PC-9 (cell line): ENCODE measurements at places on chromosomes 12 and 14. TPM values are rescaled to one million over a fixed set of nuclear protein-coding genes. Genes with fewer than 3 reads are reported as not detected.
A peak's percentile ranks its signal among the peaks of the same experiment; 100 is the strongest.

DNA sequence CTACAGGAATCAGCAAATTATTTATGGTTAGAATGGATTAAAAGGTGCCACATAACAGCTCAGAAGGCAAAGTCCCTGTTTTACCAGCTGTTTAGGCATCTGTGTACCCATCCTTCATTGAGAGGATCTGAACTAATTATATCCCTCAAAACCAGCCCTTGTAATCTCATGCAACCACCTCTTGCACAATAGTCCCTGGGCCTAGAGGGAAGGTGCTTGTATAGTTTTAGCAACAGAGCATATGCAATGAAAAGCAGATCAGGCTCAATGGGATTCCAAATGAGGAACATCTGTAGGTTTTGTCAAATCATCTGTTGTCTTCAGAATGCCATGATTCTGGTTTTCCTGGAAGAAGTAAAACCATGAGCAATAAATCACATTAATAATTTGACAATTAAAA, 26.0 kb upstream of the GLIPR1L2 start:
- no peak for DNase-seq

DNA sequence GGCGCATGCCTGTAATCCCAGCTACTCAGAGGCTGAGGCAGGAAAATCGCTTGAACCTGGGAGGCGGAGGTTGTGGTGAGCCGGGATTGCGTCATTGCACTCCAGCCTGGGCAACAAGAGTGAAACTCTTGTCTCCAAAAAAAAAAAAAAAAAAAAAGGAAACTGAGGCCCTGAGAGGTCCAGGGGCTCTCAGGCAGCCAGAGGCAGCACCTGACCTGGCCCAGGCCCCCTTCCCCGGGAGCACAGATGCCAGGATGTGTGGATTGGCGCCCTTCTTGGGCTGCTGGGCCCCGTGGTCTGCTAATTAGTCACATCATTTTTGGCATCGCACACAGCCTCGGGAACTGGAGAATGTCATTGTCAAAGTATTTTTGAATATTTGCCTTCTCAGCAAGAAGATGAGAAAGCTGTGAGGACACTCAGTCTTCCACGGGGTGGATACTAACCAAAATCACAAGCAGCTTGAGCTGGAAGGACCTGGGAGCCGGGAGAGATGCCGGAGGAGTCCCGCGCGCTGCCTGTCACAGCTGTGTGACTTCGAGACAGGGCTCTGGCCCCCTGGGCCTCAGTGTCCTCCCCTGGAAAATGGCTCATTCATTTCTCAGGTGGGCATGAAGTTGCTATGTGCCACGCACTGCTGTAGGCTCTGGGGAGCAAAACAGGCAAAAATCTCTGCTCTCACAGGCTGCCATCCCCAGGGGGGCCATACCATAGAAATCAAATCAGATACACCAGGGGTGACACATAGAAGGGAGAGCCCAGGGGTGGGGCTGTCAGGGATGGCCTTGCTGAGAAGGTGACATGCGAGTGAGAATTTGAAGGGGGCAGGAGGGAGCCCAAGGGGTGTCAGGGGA, 12.5 kb upstream of the RCOR1 start:
- DNase-seq, result peak; percentile 70

GRCh38 chr12:124168016-124168786, 126.7 kb upstream of the RFLNA start:
- DNase-seq, result no peak

DNA sequence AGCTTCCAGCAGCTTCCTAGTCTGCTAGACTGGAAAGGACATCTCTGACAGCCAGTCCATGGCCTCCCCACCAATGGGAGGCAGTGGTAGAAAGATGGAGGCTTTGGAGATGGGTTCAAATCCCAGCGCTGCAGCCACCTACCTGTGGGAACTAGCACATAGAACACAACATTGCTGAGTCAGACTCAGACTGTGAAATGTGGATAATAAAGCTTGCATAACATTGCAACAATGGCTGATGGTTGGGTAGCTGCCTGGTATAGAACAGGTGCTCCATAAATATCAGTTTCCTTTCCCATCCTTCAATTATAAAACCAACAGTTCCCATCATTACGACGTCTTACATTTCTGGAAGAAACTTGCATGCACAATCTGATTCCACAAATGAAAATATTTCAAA, 94.6 kb downstream of the SLC8A3 start:
- no peak for DNase-seq

- DNase-seq, result no peak
Measured at GRCh38 chr12:1799882-1800400, 20.4 kb upstream of the LRTM2 start.

DNA sequence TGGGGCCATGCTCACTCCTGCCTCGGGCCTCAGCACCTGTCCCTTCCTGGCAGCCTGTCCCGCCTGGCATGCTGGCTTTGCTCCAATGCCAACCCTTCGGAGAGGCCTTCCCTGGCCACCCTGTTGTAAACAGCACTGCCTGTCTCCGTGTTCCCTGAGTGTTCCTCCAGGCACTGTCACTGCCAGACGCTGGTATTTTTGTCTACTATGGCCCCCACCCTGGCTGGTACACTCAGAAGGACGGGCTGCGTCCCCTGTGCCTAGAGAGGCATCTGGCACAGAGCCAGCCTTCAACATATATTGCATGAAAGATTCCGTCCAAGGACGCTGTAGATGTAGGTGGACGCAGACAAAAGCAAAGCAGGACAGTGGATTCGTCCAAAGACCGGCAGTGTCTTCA, 2.7 kb upstream of the ASPG start:
- DNase-seq, result no peak

DNA sequence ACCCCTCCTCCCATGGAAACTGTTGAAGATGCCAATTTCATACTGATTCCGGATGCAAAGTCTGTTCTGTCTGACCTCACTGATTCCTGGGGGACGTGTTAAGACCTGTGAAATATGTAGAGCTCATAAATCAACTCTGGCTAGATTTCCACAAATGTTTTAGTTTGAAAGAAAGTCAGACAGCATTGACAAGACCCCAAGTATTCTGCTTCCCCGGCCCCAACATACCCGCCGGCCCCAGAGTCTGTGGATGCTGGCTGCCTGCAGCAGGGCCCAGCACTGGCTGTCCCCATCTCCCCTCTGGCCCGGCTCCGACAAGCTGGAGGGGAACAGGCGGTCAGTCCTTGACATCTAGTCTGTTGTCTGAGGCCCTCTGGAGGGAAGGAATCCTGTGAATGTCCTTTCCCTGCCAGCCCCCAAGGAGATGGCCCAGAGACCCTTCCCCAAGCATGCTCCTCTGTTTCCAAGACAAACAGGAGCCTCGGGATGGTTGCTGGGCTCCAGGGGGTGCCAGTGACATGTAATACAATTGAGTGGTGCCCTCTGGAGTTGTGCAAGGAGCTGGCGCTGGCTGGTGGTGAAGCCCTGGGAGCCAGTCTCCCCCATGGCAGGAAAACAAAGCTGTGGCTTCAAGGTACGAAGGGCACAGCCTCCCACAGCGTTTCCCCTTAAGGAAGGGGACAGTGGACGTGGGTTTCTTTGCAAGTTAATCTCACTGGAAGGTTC, 22.3 kb downstream of the FBLN5 start:
- no peak for DNase-seq

DNA sequence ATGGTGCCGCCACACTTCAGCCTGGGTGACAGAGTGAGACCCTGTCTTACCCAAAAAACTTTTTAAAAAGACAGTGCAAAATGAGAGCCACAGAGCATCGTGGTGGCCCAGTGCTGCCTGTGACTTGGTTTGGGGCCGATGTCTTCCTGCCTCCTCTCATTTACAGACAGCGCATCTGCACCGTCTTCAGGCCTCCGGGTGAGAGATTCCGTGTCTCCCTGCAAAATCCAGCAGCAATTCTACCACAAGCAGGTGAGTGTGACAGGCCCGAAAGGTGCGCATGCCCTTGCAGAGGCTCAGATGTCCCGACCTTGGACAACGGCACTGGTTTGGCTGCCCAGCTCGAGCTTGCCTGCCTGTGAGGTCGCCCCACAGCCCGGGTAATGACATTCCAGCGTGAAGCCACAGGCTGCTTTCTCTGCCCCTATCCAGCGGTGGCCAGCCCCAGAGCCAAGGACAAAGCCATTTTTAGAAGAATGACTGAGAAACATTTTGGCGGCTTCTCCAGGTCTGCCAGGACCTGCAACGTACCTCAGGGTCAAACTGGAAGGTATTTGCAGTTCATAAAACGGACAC, 70.3 kb upstream of the RFLNA start:
- DNase-seq, result no peak

DNA sequence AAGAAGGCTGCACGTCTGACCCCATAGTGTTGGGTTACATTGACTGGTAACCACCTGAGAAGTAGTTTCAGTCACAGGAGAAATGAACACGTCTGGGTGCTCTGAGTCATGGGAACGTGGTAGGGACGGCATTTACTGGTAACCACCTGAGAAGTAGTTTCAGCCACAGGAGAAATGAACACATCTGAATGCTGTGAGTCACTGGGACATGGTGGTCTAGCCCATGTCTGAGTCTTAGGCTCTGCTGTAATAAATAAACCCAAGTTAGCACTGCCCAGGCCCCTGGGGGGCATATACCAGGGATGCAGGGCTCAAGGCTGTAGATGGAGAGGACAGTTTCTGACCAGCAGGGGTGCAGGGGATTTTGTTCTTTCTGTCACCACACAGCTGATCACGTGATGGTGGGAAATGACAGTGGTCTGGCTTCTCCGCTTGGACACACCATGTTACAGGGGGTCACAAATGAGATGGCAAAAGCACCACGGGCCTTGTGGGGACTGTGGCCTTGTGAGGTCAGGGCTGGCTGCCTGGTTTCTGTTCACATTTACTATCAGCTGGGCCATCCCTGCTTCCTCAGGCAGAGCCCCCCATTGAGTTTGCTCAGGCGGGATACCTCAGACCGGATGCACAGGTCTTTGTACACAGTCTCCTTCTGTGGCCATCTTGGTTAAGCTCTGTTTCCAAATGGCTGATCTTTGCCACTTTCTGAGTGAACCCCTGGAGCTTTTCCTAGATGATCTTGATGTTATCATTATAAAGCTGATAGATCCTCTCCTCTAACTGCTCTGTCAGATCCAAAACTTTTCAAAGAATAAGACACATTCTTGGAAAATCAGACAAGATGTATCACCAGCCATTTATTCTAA, 9.8 kb upstream of the C12orf42 start:
- no peak for DNase-seq

DNA sequence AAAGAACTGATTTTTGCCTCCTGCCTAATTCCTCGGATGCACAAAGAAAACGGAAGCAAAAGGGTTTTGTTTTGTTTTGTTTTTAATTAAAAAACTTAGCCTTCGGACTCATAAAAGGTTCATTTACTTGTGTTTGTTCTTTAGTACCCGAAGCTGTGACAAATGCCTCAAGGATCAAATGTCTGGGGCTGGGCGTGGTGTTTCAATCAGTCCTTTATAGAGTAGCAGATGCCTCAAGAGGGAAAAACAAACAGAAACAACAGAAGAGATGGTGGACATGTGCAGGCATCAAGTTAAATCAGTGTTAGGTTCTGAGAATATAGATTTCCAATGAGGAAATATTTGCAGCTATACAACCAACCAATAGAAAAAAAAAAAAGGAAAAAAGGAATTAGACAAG, 1.6 kb upstream of the WIF1 start:
- DNase-seq, result no peak

- DNase-seq, result peak; percentile 35
Measured at GRCh38 chr12:3097186-3097804, 20.1 kb downstream of the TSPAN9 start.

- DNase-seq, result no peak
Measured at GRCh38 chr12:5478081-5478706, 46.3 kb downstream of the NTF3 start.

DNA sequence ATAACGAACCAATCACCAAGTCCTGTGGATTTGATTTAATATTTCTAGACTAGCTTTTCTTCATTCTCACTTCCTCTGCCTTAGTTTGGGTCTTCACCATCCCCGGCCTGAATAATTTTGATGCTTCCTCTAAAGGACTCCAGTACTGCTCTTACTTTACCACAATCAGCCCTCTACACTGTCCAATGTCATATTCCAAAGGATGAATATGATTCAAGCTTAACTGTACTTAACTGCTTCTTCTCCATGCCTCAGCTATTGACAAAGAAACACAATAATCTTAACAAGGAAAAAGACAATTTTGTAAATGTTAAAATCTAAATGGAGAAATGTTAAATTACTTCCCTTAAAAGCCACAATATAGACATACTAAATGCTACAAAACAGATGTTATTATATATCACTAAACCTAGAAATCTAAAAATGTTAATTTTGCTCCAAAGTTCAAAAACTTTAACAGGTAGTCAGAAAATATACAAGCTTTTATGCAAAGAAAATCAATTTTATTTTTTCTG, 70.2 kb downstream of the STXBP6 start:
- no peak for DNase-seq

GRCh38 chr14:83646228-83646627, 1883.7 kb upstream of the FLRT2 start:
- no peak for DNase-seq

GRCh38 chr12:49902399-49903350, 1.0 kb downstream of the FAIM2 start:
- DNase-seq, result no peak

DNA sequence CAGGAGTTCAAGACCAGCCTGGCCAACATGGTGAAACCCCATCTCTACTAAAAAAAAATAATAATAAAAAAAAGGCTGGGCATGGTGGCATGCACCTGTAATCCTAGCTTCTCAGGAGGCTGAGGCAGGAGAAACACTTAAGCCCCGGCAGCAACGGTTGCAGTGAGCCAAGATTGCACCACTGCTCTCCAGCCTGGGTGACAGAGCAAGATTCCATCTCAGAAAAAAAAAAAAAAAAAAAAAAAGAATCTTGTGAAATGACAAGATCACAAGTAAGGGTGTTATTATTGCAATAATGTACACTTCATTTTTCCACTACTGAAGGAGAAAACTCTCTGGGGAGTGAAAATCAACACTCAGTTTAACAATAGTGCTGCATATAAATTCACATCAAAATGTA, 8.8 kb upstream of the PTGR2 start:
- DNase-seq, result no peak

- no peak for DNase-seq
Measured at GRCh38 chr12:43884683-43885410, 49.0 kb downstream of the TMEM117 start.

GRCh38 chr12:38389614-38390013, 73.0 kb downstream of the ALG10B start:
- peak; percentile 36 for DNase-seq

GRCh38 chr14:89245802-89246201, 171.2 kb downstream of the FOXN3 start:
- no peak for DNase-seq

- DNase-seq, result no peak
Measured at GRCh38 chr14:104974665-104975390, 3.3 kb downstream of the AHNAK2 start.

- DNase-seq, result no peak
Measured at GRCh38 chr14:26427097-26427496, 170.7 kb downstream of the NOVA1 start.

Gene CCDC196
- not detected in 2 replicates for total RNA-seq

Gene EML1
- 1.8 and 2.4 TPM in 2 replicates for total RNA-seq

Gene ANKRD33
- not detected in 2 replicates for total RNA-seq

Gene KIF5A
- 0.07 TPM in 1 of 2 replicates, not detected in the other for total RNA-seq

Gene CCDC59
- total RNA-seq, result 28.9 and 49.9 TPM in 2 replicates

Gene CDH24
- 16.4 and 18.8 TPM in 2 replicates for total RNA-seq

Gene ETNK1
- 64.0 and 87.9 TPM in 2 replicates for total RNA-seq

Gene STAB2
- not detected in 2 replicates for total RNA-seq

Gene TRHDE
- 0.15 and 0.74 TPM in 2 replicates for total RNA-seq

Gene KTN1
- 188 and 250 TPM in 2 replicates for total RNA-seq

Gene SLC39A9
- 78.7 and 95.1 TPM in 2 replicates for total RNA-seq

Gene KRT5
- 89.7 and 134 TPM in 2 replicates for total RNA-seq

Gene ESYT1
- total RNA-seq, result 46.1 and 52.2 TPM in 2 replicates

Gene DIO2
- total RNA-seq, result 35.0 and 48.2 TPM in 2 replicates

Gene PDE3A
- not detected in 2 replicates for total RNA-seq

Gene PRH2
- not detected in 2 replicates for total RNA-seq

Gene RERG
- total RNA-seq, result 0.50 and 1.4 TPM in 2 replicates

Gene TM9SF1
- total RNA-seq, result 37.3 and 41.2 TPM in 2 replicates

Gene STAT2
- total RNA-seq, result 76.6 and 80.8 TPM in 2 replicates

Gene TAS2R30
- 2.9 and 3.1 TPM in 2 replicates for total RNA-seq
